Small intestine (tissue), 16 donors: ENCODE measurements at places on chromosomes 5 and 9.

DNA sequence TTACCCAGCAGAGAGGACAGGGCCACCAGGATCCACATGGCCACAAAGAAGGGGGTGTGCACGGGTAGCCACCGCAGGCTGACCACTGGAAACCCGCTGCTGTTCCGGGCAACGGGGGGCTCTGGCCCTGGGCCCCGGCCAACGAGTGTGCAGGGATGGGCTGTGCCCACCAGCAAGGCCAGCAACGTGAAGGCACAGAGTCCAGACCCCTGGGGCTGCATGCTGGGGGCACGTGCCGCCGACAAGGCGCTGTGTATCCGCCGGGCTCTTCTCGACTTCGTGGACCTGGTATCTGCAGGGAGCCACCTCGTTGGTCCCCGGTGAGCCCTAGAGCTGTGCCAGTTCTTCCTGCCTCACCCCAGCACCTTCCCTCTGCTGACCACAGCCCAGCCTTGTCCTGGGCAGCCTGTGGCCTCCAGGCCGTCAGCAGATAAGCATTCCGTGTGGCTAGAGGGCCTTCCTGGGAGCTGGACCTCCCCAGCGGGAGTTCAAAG lies 42.2 kb upstream of the CEP72 start:
- DNase-seq: no peak

DNA sequence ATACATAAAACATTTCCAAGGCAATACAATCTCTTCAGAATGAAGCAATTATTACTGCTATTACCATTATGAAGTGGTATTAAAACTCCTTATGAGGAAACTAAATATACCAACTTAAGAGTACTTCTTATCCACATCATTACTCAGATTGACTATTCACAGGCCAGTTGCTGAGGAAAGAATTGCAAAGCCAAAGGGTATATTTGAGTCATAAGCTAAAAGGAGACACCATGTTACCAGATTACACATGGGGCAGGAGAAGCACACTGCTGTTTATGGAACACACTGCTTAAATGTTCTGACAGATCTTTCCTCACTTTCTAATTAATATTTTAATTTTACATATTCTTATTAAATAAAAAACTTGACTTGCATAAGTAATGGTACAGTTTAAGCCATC lies 1726.4 kb upstream of the NUDT12 start:
- no peak for DNase-seq

DNA sequence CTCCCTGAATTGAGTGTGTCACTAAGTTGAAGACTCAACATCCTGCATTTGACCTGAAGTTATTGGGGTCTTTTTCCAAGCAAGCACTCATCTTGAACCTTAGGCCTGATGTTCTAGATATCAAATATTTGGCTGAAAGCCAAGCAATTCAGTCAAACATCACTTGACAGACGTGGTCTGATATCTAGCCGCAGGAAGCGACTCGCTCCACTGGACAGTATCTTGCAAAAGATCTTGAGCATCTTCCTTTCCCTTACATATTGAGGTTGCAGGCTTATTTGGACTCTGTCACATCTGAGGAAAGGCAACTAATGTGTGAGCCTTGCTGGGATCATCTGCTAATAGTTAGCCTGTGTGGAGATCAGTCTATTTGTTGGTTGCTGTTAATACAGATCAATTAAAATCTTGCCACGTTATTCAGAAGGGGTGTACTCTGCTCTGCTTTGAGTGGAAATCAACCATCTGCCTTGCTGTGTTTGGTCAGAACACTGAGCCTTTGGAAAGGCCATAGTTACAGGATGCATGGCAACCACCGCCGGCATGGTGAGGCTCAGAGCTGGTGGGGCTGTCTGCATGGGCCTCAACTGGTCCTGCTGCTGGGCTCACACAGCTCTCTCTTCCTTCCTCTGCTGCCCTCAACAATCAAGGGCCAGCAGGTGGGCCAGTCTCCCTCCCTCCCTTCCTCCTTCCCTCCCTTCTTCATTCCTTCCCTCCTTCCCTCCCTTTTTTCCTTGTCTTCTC lies 166.9 kb upstream of the KLF9 start:
- DNase-seq: no peak

- no peak for DNase-seq
Measured at GRCh38 chr9:94150890-94151650, 66.8 kb downstream of the PTPDC1 start.

DNA sequence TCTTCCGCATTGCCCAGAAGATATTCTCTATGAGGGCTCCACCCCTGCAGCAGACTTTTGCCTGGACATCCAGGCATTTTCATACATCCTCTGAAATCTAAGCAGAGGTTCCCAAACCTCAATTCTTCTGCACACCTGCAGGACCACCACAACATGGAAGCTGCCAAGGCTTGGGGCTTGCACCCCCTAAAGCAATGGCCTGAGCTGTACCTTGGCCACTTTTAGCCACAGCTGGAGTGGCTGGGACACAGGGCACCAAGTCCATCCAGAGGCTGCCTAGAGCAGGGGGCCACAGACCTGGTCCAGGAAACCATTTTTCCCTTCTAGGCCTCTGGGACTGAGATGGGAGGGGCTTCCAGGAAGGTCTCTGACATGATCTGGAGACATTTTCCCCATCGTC lies 60.7 kb downstream of the ADAMTSL1 start:
- no peak for DNase-seq
